MG63 (cell line): ENCODE measurements at places on chromosomes 7 and 10. TPM values are rescaled to one million over a fixed set of nuclear protein-coding genes. Genes with fewer than 3 reads are reported as not detected.

Gene NEUROD6
- not detected in 2 replicates for total RNA-seq

Gene STAMBPL1
- 23.1 and 27.3 TPM in 2 replicates for total RNA-seq

Gene DPYSL4
- 16.5 and 22.3 TPM in 2 replicates for total RNA-seq

Gene AVL9
- 9.3 and 10.5 TPM in 2 replicates for total RNA-seq

Gene FEZF1
- total RNA-seq = not detected in 2 replicates

Gene C10orf90
- total RNA-seq = not detected in 2 replicates

Gene ADARB2
- not detected in 2 replicates for total RNA-seq

Gene CPA2
- 1.0 and 1.6 TPM in 2 replicates for total RNA-seq

Gene MUC12
- total RNA-seq = not detected in 2 replicates

Gene CUZD1
- 0.13 TPM in 1 of 2 replicates, not detected in the other for total RNA-seq

Gene DYDC2
- not detected in 2 replicates for total RNA-seq

Gene POMZP3
- 0.23 TPM in 1 of 2 replicates, not detected in the other for total RNA-seq

Gene MPLKIP
- 20.8 and 32.8 TPM in 2 replicates for total RNA-seq

Gene TRIM4
- 9.1 and 11.3 TPM in 2 replicates for total RNA-seq

Gene PDE6C
- total RNA-seq = not detected in 2 replicates

Gene VAX1
- total RNA-seq = not detected in 2 replicates

Gene CCL24
- not detected in 2 replicates for total RNA-seq

Gene FKBP9
- 170 TPM in 2 replicates for total RNA-seq

Gene MYL10
- total RNA-seq = not detected in 2 replicates

Gene ADGRA1
- not detected in 2 replicates for total RNA-seq

Gene CALHM3
- total RNA-seq = not detected in 2 replicates

Gene AKR1D1
- total RNA-seq = not detected in 2 replicates

Gene MSMB
- not detected in 2 replicates for total RNA-seq

Gene KLF6
- total RNA-seq = 38.8 and 40.4 TPM in 2 replicates

Gene ABCC2
- 0.72 and 1.7 TPM in 2 replicates for total RNA-seq

Gene GJD4
- total RNA-seq = not detected in 2 replicates

Gene CRPPA
- total RNA-seq = 0.33 and 0.42 TPM in 2 replicates

Gene CDC14C
- total RNA-seq = 0.12 TPM in 1 of 2 replicates, not detected in the other

Gene ELFN1
- total RNA-seq = 0.05 and 0.56 TPM in 2 replicates

Gene SEMA4G
- not detected in 2 replicates for total RNA-seq

Gene SRGN
- 10.2 and 19.6 TPM in 2 replicates for total RNA-seq

Gene NPSR1
- not detected in 2 replicates for total RNA-seq

Gene FAM180A
- 3.8 and 6.8 TPM in 2 replicates for total RNA-seq

Gene SPDYE9
- total RNA-seq = not detected in 2 replicates

Gene ATRNL1
- total RNA-seq = 0.79 and 1.7 TPM in 2 replicates

Gene CC2D2B
- 0.46 TPM in 1 of 2 replicates, not detected in the other for total RNA-seq

Gene ZNF107
- total RNA-seq = 0.92 and 2.6 TPM in 2 replicates

Gene DNAH11
- not detected in 2 replicates for total RNA-seq

Gene OR13A1
- not detected in 2 replicates for total RNA-seq

Gene UCN3
- not detected in 2 replicates for total RNA-seq

Gene NACAD
- not detected in 2 replicates for total RNA-seq

Gene CFTR
- not detected in 2 replicates for total RNA-seq

Gene PARD3
- 50.0 and 52.6 TPM in 2 replicates for total RNA-seq

Gene NPVF
- total RNA-seq = not detected in 2 replicates

Gene SFMBT2
- total RNA-seq = 0.03 TPM in 1 of 2 replicates, not detected in the other

Gene PHF14
- total RNA-seq = 17.2 and 22.2 TPM in 2 replicates
